ENCODE measurements at places on chromosomes 7 and 10. TPM values are rescaled to one million over a fixed set of nuclear protein-coding genes. Genes with fewer than 3 reads are reported as not detected.

Gene SEMA3E
- polyA plus RNA-seq = 0.06 TPM

Gene TMEM26
- 2.3 TPM for polyA plus RNA-seq

Gene OR2F1
- polyA plus RNA-seq = not detected

Gene BAMBI
- polyA plus RNA-seq = 11.0 TPM

Gene FAM25A
- not detected for polyA plus RNA-seq

Gene GPC2
- 2.6 TPM for polyA plus RNA-seq

All from AG04450 (cell line).